ENCODE measurements at places on chromosomes 3 and 15. TPM values are rescaled to one million over a fixed set of nuclear protein-coding genes. Genes with fewer than 3 reads are reported as not detected.
A peak's percentile ranks its signal among the peaks of the same experiment; 100 is the strongest.

GRCh38 chr3:125271127-125271526, 58.6 kb upstream of the SLC12A8 start:
- DNase-seq, result no peak
- H3K27ac ChIP-seq, result no peak overlapping the region
- H3K27me3 ChIP-seq, result no peaks in the 10 kb centered on the region
- H3K36me3 ChIP-seq, result no peaks in the 10 kb centered on the region
- no peak overlapping the region for H3K4me3 ChIP-seq

DNA sequence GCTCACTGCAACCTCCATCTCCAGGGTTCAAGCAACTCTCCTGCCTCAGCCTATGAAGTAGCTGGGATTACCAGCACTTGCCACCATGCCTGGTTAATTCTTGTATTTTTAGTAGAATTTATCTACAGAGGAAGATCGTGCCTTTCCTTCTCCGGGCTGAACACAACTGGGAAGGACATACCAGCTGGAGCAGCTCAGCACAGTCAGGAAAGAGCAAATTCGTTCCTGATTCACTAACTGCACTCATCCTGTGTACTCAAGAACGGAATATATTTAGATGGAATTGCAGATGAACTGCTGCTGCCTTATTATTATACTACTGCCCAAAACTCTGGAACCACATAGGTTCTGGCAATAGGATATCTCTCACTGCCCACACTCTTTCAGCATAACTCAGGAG, 27.1 kb upstream of the P4HTM start:
- no peak for DNase-seq
- no peak overlapping the region for H3K27ac ChIP-seq
- no peak overlapping the region for H3K4me3 ChIP-seq
- peaks cover 9% of the 10 kb centered on the region for H3K4me1 ChIP-seq

Gene MKRN3
- total RNA-seq, result 0.14 TPM

- no peaks in the 10 kb centered on the region for H3K27me3 ChIP-seq
- H3K4me3 ChIP-seq, result peak overlapping the region; percentile 87
- DNase-seq, result peak; percentile 44
- peaks cover 55% of the 10 kb centered on the region for H3K4me1 ChIP-seq
- no peaks in the 10 kb centered on the region for H3K36me3 ChIP-seq
Measured at GRCh38 chr3:177196456-177197040, 734 bp downstream of the TBL1XR1 start.

GRCh38 chr15:66017792-66018487, 148.6 kb downstream of the RAB11A start:
- no peak overlapping the region for H3K4me3 ChIP-seq
- DNase-seq, result no peak
- H3K27me3 ChIP-seq, result no peaks in the 10 kb centered on the region
- no peak overlapping the region for H3K27ac ChIP-seq
- H3K36me3 ChIP-seq, result no peaks in the 10 kb centered on the region
- no peaks in the 10 kb centered on the region for H3K4me1 ChIP-seq

GRCh38 chr3:156187146-156187769, 66.9 kb downstream of the KCNAB1 start:
- H3K4me3 ChIP-seq, result no peak overlapping the region
- no peaks in the 10 kb centered on the region for H3K36me3 ChIP-seq
- no peaks in the 10 kb centered on the region for H3K4me1 ChIP-seq
- DNase-seq, result no peak
- H3K27ac ChIP-seq, result no peak overlapping the region
- H3K27me3 ChIP-seq, result no peaks in the 10 kb centered on the region

- no peak for DNase-seq
- no peak overlapping the region for H3K27ac ChIP-seq
Measured at GRCh38 chr3:157445857-157446256, 9.2 kb downstream of the PTX3 start.

- no peak overlapping the region for H3K27ac ChIP-seq
- H3K27me3 ChIP-seq, result no peaks in the 10 kb centered on the region
- H3K4me1 ChIP-seq, result no peaks in the 10 kb centered on the region
- H3K36me3 ChIP-seq, result no peaks in the 10 kb centered on the region
- DNase-seq, result no peak
Measured at GRCh38 chr3:64571982-64572381, 115.8 kb downstream of the ADAMTS9 start.

- H3K4me3 ChIP-seq, result no peak overlapping the region
- no peak for DNase-seq
- H3K27me3 ChIP-seq, result no peaks in the 10 kb centered on the region
- H3K36me3 ChIP-seq, result no peaks in the 10 kb centered on the region
Measured at GRCh38 chr3:140188285-140188684, 253.3 kb downstream of the CLSTN2 start.

DNA sequence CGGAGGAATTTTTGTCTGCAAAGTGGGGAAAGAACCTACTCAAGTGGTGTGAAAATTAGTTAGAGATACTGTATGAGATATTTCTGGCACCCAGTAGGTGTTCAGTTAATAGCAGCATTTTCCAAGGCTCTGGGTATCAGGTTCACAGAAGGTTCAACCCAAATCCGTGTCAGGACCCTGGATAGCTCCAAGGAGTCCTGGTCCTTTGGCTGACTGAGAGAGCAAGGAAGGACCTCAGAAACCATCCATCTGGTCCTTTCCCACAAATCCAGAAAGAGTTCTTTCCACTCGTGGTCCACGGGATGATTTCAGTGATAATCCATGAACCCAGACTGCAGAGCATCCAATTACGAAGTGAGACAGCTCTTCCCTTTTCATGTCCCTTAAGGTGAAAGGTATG, 51.4 kb downstream of the SLC6A11 start:
- no peak overlapping the region for H3K4me3 ChIP-seq
- no peaks in the 10 kb centered on the region for H3K36me3 ChIP-seq
- no peaks in the 10 kb centered on the region for H3K27me3 ChIP-seq
- DNase-seq, result no peak
- H3K27ac ChIP-seq, result no peak overlapping the region
- no peaks in the 10 kb centered on the region for H3K4me1 ChIP-seq

- peak; percentile 79 for DNase-seq
- H3K27me3 ChIP-seq, result peaks cover 6% of the 10 kb centered on the region
- no peak overlapping the region for H3K27ac ChIP-seq
Measured at GRCh38 chr3:64030741-64031140, 7.4 kb upstream of the PSMD6 start.

DNA sequence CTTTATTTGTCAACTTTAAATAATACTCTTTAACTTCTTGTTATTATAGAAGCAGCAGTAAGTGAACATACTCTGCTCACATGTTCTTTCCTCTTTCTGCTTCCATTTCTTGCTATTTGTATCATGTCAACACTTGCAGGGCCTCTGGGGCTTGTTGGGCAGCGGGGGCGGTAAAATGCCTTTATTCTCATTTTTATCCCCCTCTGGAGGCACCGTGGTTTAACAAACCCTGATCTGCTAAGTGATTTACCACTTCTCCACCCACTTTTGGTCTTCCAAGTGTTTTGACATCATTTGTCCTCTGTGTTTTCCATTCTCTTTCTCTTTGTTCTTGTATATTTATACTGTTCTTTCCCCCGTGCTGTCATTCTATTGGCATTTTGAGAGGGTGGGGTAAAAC, 33.9 kb downstream of the SCN10A start:
- no peak overlapping the region for H3K4me3 ChIP-seq
- H3K4me1 ChIP-seq, result no peaks in the 10 kb centered on the region
- H3K27me3 ChIP-seq, result no peaks in the 10 kb centered on the region

Gene NAA50
- 59.7 TPM for total RNA-seq

GRCh38 chr15:83320844-83321243, 36.4 kb upstream of the BNC1 start:
- DNase-seq, result no peak
- no peaks in the 10 kb centered on the region for H3K27me3 ChIP-seq
- H3K4me3 ChIP-seq, result no peak overlapping the region
- H3K27ac ChIP-seq, result no peak overlapping the region
- no peaks in the 10 kb centered on the region for H3K36me3 ChIP-seq
- H3K4me1 ChIP-seq, result no peaks in the 10 kb centered on the region

- H3K27ac ChIP-seq, result peak overlapping the region; percentile 80
- H3K27me3 ChIP-seq, result no peaks in the 10 kb centered on the region
- H3K4me1 ChIP-seq, result peaks cover 25% of the 10 kb centered on the region
- no peak overlapping the region for H3K4me3 ChIP-seq
- peak; percentile 72 for DNase-seq
Measured at GRCh38 chr15:99433026-99433756, 132.6 kb upstream of the MEF2A start.

GRCh38 chr3:178750639-178751300, 214.5 kb downstream of the KCNMB2 start:
- DNase-seq, result no peak
- peak overlapping the region; percentile 53 for H3K27ac ChIP-seq
- no peaks in the 10 kb centered on the region for H3K36me3 ChIP-seq
- no peak overlapping the region for H3K4me3 ChIP-seq

Gene TFRC
- total RNA-seq, result 150 TPM

GRCh38 chr3:45640724-45641361, 46.3 kb downstream of the LIMD1 start:
- DNase-seq, result no peak
- no peaks in the 10 kb centered on the region for H3K36me3 ChIP-seq
- H3K4me1 ChIP-seq, result peaks cover 40% of the 10 kb centered on the region
- H3K27me3 ChIP-seq, result no peaks in the 10 kb centered on the region
- H3K4me3 ChIP-seq, result no peak overlapping the region

Gene TMEM40
- total RNA-seq, result not detected

DNA sequence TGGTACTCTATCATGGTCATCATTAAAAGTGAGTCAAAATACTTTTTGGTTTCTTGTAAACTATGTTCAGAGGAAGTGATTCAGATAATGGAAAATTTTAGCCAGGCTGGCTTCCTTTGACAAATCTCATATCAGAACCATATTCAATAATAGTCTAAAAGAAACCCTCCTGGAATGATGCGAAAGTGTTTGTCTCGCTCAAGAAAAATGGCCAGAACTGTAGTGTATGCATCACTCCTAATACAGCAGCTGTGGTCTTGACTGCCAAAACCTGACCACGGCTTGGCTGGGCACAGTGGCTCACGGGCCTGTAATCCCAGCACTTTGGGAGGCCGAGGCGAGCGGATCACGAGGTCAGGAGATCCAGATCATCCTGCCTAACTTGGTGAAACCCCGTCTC, 35.6 kb upstream of the KCNMB2 start:
- H3K27me3 ChIP-seq, result no peaks in the 10 kb centered on the region
- no peak for DNase-seq
- H3K4me3 ChIP-seq, result no peak overlapping the region

- no peak overlapping the region for H3K27ac ChIP-seq
- DNase-seq, result no peak
- no peaks in the 10 kb centered on the region for H3K27me3 ChIP-seq
- peaks cover 5% of the 10 kb centered on the region for H3K4me1 ChIP-seq
- H3K36me3 ChIP-seq, result no peaks in the 10 kb centered on the region
- no peak overlapping the region for H3K4me3 ChIP-seq
Measured at GRCh38 chr3:171491361-171491760, 31.2 kb upstream of the TNIK start.

GRCh38 chr15:52786436-52787122, 3.6 kb downstream of the ONECUT1 start:
- no peak overlapping the region for H3K27ac ChIP-seq
- no peaks in the 10 kb centered on the region for H3K36me3 ChIP-seq
- peaks cover 49% of the 10 kb centered on the region for H3K4me1 ChIP-seq
- no peak overlapping the region for H3K4me3 ChIP-seq
- peaks cover 100% of the 10 kb centered on the region for H3K27me3 ChIP-seq

GRCh38 chr3:113136071-113136470, 75.3 kb upstream of the BOC start:
- H3K36me3 ChIP-seq, result no peaks in the 10 kb centered on the region
- DNase-seq, result no peak
- H3K4me3 ChIP-seq, result no peak overlapping the region
- no peak overlapping the region for H3K27ac ChIP-seq

DNA sequence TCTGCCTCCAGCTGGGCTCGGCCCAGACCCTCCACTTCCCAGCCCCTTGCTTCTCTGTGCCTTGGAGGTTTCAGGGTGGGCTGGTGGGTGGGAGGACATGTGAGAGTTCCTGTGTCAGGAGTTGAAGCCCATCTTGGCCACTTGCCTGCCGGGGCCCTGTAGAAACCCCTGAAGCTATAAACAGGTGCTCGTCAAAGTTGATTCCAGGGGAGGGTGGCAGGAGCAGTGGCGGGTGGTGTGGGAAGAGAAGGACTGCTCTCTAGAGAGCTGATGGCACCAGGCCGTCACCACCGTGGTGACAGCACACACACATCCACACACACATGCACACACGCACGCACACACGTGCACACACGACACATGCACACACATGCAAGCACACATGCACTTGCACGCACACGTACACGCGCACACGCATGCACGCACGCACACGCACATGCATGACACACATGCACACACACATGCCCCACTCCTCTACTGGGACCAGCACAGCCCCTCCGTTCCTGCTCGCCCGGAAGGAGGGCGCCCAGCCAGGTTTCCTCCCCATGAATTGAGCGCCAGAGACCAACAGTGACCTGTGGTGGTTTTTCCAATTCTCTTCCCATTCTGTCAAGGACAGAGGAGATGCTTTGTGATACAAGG, 56.3 kb upstream of the CGNL1 start:
- peaks cover 7% of the 10 kb centered on the region for H3K4me1 ChIP-seq
- H3K36me3 ChIP-seq, result no peaks in the 10 kb centered on the region
- H3K4me3 ChIP-seq, result no peak overlapping the region
- no peak overlapping the region for H3K27ac ChIP-seq

DNA sequence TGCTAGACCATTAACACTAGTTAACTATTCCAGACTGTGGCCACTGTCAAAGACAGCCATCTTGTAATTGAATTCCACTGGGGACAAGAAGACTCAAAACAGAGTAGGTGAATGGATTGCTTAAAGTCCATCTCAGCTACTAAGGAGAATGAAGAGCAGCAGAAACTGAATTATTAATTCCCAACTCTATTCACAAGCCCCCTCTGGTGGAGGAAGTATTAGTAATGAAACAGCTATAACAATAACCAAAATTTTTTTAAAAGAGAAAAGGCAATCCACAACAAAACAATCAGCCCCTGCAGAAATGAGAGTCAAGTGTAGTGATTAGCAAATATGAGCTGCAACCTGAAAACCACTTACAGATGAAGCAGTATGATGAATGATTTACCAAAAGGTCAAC, 302.8 kb downstream of the FHIT start:
- H3K36me3 ChIP-seq, result no peaks in the 10 kb centered on the region
- no peaks in the 10 kb centered on the region for H3K27me3 ChIP-seq
- H3K27ac ChIP-seq, result no peak overlapping the region
- H3K4me3 ChIP-seq, result no peak overlapping the region

- H3K4me3 ChIP-seq, result no peak overlapping the region
- no peak for DNase-seq
- H3K36me3 ChIP-seq, result no peaks in the 10 kb centered on the region
- H3K27me3 ChIP-seq, result no peaks in the 10 kb centered on the region
- no peak overlapping the region for H3K27ac ChIP-seq
Measured at GRCh38 chr3:100556673-100557310, 52.6 kb upstream of the ADGRG7 start.

Gene SLC6A6
- 10.5 TPM for total RNA-seq

Measured in transverse colon (tissue), 4 donors.